ENCODE measurements at places on chromosomes 16 and 17.

DNA sequence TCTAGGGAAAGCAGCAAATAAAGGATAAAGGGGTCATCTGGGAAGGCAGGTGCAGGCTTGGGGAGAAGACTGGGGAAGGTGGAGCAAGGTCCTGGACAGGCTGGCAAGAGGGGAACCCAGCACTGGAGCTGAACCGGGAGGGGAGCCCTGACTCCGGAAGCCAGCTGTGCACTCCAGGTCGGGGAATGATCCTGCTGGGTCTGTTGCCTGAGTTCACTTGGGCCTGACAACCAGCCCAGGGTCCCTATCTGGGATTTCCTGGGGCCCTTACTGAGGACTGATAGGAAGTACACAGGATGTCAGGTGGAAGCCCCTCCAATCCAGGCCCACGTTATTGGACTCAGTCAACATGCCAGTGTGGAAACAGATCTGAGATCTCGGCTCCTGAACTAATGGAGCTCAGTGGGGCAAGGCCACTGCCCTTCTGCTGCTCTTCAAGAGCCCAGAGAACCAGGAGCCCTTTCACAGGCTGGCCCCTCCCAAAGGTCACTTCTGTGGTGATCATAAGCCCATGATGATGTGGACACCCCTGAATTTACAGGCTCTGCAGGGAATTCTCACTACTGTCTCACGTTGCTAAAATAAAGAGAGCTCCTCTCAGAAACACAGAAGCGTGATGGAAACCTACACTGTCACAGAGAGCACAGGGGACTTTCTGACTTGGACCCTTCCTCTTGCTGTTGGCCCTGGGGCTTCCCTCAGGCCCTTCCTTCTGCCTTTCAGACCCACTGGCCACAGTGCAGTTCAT, 19.9 kb upstream of the PITPNM3 start:
- H3K27me3 ChIP-seq = no peaks in the 10 kb centered on the region
- H3K27ac ChIP-seq = no peak overlapping the region
- no peak overlapping the region for H3K4me3 ChIP-seq
- H3K36me3 ChIP-seq = no peaks in the 10 kb centered on the region

DNA sequence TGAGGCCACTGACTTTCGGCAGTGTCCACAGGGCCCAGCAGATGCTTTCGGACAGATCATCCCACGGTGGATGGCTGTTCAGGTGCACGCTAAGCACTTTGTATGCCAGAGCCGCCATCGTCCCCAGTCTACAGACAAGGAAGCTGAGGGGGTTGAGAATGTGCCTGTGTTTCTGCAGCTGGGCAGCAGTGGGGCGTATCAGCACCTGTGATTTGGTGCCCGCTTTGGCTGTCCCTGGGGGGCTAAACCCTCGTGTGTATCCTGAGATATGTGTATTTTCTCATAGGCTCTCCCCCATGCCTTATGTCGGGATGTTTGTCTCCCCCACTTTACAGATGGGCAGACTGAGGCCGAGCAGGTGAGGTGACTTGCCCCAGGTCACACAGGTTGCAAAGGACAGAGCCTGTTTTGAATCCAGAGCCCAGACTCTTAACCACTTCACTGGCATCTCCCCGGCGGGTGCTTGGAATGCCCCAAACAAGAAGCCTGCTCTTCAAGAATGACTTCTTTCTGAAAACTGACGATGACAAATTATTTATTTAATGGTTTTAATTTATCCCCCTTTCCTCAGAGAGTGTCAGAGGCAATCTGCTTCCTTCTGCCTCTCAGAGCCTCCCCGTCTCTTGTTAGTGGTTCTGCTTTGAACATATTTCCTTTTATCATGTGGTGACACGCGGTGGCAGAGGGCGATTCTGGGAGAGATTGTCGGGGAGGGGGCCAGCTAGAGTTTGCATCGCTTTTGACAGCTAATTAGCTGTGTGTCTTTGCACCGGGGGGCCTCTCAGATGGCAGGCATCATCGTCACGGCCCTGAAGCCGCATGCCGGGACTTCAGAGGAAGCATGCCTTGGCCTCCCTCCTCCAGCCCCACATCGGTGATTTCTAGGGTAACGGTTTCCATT, 149.6 kb upstream of the CIBAR2 start:
- H3K27ac ChIP-seq = no peak overlapping the region
- DNase-seq = no peak
- H3K4me3 ChIP-seq = no peak overlapping the region
- no peaks in the 10 kb centered on the region for H3K36me3 ChIP-seq
- no peaks in the 10 kb centered on the region for H3K4me1 ChIP-seq

GRCh38 chr16:81565321-81566028, 120.9 kb downstream of the CMIP start:
- H3K27me3 ChIP-seq = no peaks in the 10 kb centered on the region
- no peak overlapping the region for H3K4me3 ChIP-seq
- H3K36me3 ChIP-seq = peaks cover 2% of the 10 kb centered on the region
- no peaks in the 10 kb centered on the region for H3K4me1 ChIP-seq

DNA sequence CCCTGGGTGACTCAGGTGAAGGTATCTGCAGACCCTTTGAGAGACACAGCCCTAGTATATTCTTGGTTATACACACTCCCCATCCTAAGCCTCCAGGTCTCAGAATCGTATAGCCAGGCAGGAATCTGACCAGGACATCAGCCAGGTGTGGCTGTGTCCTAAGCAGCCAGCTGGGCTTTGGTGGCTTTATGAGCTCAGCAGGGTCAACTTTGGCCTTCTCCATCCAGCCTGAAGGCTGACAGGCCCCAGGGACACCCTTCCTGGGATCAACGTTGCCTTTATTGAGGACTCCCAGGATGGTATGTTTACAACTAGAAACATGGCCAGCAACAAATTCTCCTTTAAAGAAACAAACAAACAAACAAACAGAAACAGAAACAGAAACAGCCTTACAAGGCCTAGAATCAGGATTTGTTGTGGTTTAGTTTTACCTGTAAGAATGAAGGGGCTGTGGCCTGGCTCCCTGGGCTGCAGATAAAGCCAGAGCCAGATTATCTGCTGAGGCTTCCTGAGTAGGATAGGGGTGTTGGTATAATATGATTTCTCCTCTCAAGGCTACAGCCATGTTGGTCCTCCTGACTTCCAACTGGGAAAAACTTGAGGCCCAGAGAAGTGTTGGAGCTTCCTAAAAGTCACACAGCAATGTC, 8.5 kb downstream of the KIF19 start:
- H3K36me3 ChIP-seq = no peaks in the 10 kb centered on the region
- no peak overlapping the region for H3K27ac ChIP-seq
- H3K4me1 ChIP-seq = peaks cover 3% of the 10 kb centered on the region
- no peaks in the 10 kb centered on the region for H3K27me3 ChIP-seq

- H3K4me3 ChIP-seq = no peak overlapping the region
- H3K36me3 ChIP-seq = no peaks in the 10 kb centered on the region
- H3K4me1 ChIP-seq = no peaks in the 10 kb centered on the region
- H3K27ac ChIP-seq = no peak overlapping the region
- no peak for DNase-seq
These were observed 88.1 kb upstream of the ASIC2 start for GRCh38 chr17:33381201-33381600.

DNA sequence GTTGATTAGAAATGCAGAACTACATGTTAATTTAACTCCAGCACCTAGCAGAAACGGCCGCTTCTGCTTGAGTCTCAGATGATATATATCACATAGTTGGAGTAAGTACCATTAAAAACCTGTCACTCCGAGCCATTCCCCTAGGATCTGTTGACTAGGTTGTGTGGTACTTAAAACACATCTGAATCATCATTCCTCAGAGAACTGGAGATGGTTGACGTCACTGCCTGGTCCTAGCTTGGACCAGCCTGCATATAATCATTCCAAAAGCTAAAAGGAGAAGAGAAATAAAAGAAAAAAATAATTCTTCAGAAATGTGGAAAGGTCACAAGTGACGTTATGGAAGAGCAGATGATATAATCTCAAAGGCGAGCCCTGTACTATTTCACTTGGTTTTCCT, 31.3 kb upstream of the RASL10B start:
- no peaks in the 10 kb centered on the region for H3K36me3 ChIP-seq
- H3K4me1 ChIP-seq = no peaks in the 10 kb centered on the region
- H3K27ac ChIP-seq = no peak overlapping the region
- H3K4me3 ChIP-seq = no peak overlapping the region
- no peaks in the 10 kb centered on the region for H3K27me3 ChIP-seq

DNA sequence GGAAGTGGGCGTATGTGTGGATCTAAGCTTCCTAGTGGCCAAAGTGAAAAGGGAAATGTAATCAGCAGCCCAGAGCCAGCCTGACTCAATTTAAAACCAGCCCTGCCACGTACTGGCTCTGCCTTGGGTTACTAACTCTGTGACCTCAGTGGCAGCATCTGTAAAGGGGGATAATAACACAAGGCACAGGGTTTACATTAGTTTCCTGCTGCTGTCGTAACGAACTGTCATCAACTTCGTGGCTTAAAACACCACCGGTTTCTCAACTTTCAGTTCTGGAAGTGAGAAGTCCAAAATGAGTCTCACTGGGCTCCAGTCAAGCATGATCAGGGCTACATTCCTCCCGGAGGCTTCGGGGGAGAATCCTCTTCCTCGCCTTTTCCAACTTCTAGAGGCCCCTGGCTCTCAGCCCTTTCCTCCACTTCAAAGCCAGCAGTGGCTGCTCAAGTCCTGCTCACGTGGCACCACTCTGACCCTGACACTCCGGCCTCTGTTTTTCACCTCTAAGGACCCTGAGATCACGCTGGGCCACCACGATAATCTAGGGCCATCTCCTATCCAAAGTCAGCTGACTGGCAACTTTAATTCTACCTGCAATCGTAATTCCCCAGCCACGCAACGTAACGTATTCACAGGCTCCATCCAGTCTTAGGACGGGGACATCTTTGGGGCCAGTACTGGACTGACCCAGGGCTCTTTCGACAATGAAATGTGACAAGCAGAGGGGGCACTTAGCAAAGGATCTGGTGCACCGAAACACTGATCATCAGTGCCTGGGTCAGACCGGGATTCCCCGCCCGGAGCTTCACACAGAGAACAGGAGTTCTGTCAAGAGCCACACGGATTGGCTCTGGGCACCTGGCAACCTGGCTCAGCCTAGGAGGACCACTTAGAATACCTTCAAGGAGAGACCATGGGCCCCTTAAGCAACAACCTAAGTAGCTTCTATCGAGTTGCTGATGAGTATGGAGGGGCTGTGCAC, 14.5 kb downstream of the TMC6 start:
- H3K27me3 ChIP-seq = no peaks in the 10 kb centered on the region
- no peak for DNase-seq
- H3K36me3 ChIP-seq = peaks cover 39% of the 10 kb centered on the region
- H3K4me1 ChIP-seq = peaks cover 27% of the 10 kb centered on the region
- peak overlapping the region; percentile 61 for H3K27ac ChIP-seq

DNA sequence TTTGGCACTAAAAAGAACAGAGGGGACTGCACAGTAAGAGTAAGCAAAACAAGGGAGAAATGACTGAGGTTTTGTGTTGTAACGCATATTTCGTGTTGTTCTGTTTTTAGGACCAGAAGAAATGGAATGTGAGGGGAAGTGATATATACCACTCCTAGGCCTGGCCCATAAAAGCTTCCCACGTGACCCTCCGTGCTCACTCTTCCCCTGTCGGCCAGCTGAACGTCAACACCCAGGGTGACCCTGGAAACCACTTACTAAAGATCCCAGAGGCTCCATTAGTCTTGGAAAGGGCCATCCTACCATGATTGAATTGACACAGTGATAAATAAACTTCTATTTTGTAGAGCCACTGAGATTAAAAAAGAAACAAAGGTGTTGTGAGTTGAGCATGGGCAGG, 79.8 kb downstream of the HELZ start:
- H3K27me3 ChIP-seq = no peaks in the 10 kb centered on the region
- H3K4me3 ChIP-seq = no peak overlapping the region
- DNase-seq = no peak
- no peak overlapping the region for H3K27ac ChIP-seq

DNA sequence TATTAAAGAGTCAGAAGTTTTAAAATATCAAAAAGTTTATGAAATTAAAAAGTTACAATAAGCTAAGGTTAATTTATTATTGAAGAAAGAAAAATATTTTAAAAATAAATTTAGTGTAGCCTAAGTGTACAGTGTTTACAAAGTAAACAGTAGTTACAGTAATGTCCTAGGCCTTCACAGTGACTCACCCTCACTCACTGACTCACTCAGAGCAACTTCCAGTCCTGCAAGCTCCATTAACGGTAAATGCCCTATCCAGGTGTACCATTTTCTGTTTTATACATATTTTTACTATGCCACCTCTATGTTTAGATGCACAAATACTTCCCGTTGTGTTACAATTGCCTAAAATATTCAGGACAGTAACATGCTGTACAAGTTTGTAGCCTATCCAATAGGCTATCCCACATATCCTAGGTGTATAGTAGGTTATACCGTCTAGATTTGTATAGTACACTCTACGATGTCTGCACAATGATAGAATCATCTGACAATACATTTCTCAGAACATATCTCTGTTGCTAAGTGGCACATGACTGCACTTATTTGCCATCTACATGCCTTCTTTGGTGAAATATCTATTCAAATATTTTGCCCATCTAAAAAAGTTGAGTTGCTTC, 67.2 kb upstream of the WSB1 start:
- no peak overlapping the region for H3K27ac ChIP-seq
- no peaks in the 10 kb centered on the region for H3K36me3 ChIP-seq
- no peak overlapping the region for H3K4me3 ChIP-seq
- H3K4me1 ChIP-seq = no peaks in the 10 kb centered on the region
- no peak for DNase-seq
- H3K27me3 ChIP-seq = no peaks in the 10 kb centered on the region

GRCh38 chr16:68083239-68083781, 1.9 kb upstream of the NFATC3 start:
- peaks cover 15% of the 10 kb centered on the region for H3K36me3 ChIP-seq
- no peak for DNase-seq
- no peak overlapping the region for H3K27ac ChIP-seq
- H3K27me3 ChIP-seq = no peaks in the 10 kb centered on the region
- peaks cover 30% of the 10 kb centered on the region for H3K4me1 ChIP-seq

- H3K27ac ChIP-seq = no peak overlapping the region
- no peak for DNase-seq
- no peaks in the 10 kb centered on the region for H3K4me1 ChIP-seq
- no peaks in the 10 kb centered on the region for H3K36me3 ChIP-seq
- no peak overlapping the region for H3K4me3 ChIP-seq
- no peaks in the 10 kb centered on the region for H3K27me3 ChIP-seq
These were observed 140.3 kb downstream of the CCT6B start for GRCh38 chr17:34820922-34821321.

DNA sequence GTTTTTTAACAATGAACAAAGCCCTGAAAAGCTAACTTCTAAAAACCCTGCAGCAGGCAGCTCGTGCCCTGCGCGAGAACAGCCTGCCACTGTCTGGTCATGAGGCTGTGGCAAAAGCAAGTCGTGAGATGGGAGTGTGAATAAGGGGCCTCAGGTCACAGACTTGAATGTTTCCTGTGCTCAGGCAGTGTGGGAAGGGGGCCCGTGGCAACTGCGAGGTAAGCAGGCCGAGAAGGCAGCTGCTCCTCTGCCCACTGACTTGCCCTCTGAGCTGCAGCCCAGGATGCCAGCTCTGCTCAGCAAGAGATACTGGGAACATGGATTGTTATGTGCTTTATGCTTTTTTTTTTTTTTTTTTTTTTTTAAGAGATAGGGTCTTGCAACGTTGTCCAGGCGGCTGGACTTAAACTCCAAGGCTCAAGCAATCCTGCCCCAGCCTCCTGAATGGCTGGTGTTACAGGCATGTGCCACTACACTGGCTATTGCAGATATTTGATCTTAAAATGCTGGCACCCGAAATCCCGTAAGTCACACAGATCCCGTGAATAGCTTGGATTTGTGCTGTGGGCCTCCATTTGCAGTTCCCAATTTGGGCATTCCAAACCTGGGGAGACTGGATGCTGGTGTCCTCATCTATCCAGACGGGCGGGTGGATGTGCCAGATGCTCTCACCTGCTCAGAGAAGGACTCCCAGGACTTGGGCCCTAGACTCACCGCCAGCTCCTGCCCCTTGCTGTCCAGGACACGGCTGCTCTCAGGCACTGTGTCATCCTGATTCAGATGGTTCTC, 44.0 kb downstream of the UBN1 start:
- no peak overlapping the region for H3K4me3 ChIP-seq
- H3K36me3 ChIP-seq = no peaks in the 10 kb centered on the region
- H3K4me1 ChIP-seq = no peaks in the 10 kb centered on the region
- DNase-seq = no peak

All from GM12878 (cell line).